ENCODE measurements at places on chromosomes 2 and 18.

- no peak for DNase-seq
These were observed 21.5 kb upstream of the SERPINB7 start for GRCh38 chr18:63753676-63754075.

- DNase-seq, result no peak
These were observed 42.1 kb downstream of the SRSF7 start for GRCh38 chr2:38708900-38709566.

GRCh38 chr2:218429911-218430692 is 11.2 kb downstream of the VIL1 start:
- DNase-seq, result no peak

- DNase-seq, result no peak
These were observed 963.0 kb downstream of the TDRD15 start for GRCh38 chr2:22086726-22087125.

DNA sequence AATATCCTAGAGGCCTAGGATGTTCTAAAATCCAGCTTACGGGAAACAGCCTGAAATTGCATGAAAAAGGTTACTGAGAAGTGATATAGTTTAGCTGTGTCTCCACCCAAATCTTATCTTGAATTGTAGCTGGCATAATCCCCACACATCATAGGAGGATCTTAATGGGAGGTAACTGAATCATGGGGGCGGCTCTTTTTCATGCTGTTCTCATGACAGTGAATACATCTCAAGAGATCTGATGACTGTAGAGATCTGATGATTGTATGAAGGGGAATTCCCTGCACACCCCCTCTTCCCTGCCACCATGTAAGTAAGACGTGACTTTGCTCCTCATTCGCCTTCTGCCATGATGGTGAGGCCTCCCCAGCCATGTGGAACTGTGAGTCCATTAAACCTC is 385.6 kb upstream of the ID2 start:
- DNase-seq, result no peak
